Stimulated activated CD8-positive, alpha-beta memory T cell treated with anti-CD3 and anti-CD28 coated beads, Interleukin-15, amount 100 ng/mL, for 48 hours (primary cell): ENCODE measurements at places on chromosomes 3 and 15.
A peak's percentile ranks its signal among the peaks of the same experiment; 100 is the strongest.

- DNase-seq: no peak
Observed at GRCh38 chr15:64099379-64099778, 3.6 kb downstream of the SNX1 start.

GRCh38 chr3:108092501-108092900, 1.7 kb upstream of the CD47 start:
- no peak for DNase-seq

GRCh38 chr3:38468765-38469164, 15.1 kb downstream of the ACVR2B start:
- no peak for DNase-seq

DNA sequence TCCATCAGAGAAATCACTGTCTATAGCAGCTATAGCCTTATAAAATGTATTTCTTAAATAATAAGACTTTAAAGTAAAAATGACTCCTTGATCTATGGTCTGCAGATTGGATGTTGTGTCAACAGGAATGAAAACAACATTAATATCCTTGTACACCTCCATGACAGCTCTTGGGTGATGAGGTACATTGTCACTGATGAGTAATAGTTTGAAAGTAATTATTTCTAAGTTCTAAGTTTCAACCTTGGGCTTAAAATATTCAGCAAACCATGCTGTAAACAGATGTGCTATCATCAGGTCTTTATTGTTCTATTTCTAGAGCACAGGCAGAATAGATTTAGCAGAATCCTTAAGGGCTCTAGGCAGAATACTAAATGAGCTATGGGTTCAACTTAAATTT, 568.2 kb upstream of the BCHE start:
- no peak for DNase-seq

- DNase-seq: no peak
Observed at GRCh38 chr3:184031187-184031792, at the start of gene HTR3D. Gene HTR3D (plus strand): TSS chr3:184031742. CDS start chr3:184031742, 0 bp downstream.

- DNase-seq: no peak
Observed at GRCh38 chr3:171306631-171307030, 153.6 kb downstream of the TNIK start.

GRCh38 chr3:118587847-118588246, 446.8 kb downstream of the IGSF11 start:
- DNase-seq: no peak

DNA sequence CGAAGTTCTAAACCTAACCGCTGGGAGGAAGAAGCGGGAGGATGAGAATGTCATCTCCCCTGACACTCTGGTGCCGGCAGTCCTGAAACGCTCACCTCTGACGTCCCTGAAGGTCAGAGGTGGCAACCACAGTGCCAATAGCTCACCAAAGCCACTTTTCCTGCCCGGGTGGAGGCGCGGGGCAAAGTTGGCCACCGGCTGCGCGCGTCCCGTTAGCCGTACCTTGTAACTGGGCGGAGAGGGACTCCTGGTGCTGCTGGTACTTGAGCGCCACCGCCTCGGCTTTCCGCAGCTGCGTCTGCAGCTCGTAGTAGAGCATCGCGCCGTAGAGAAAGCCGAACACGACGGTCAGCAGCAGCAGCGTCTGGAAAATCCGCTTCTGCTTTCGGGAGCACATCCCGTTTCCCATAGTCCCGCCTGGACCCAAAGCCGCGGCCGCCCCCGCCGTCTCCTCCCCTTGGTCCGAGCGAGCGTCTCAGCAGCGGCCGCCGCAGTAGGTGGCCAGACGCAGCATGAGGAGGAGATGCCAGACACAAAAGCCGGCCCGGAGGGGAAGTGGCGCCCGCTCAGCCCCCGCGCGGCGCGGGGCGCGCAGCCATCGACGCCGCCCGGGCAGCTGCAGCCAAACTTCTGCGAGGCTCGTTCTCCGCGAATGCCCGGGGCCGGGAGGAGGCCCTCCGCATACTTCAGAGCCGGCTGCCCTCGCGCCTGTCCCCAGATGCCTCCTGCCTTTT, 680 bp downstream of the GOLIM4 start:
- DNase-seq: peak; percentile 39

DNA sequence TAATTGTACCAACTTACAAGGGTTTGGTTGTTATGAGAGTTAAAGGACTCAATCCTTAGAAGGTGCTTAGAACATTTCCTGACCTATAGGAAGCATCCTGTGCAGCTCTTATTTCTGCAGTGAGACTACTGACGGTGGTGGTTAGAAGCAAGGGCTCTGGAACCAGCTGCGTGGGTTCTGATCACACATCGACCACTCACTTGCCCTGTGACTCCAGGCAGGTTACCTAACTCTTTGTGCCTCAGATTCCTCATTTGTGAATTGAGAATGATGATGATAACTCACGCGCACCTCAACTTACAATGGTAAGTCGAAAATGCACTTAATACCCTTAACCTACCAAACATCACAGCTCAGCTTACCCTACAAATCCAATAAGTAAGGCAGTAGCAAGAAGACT, 80.7 kb upstream of the SPATA12 start:
- no peak for DNase-seq

GRCh38 chr3:194120789-194121770, 14.9 kb upstream of the HES1 start:
- DNase-seq: no peak

GRCh38 chr3:16834214-16834613, 50.5 kb upstream of the PLCL2 start:
- no peak for DNase-seq

DNA sequence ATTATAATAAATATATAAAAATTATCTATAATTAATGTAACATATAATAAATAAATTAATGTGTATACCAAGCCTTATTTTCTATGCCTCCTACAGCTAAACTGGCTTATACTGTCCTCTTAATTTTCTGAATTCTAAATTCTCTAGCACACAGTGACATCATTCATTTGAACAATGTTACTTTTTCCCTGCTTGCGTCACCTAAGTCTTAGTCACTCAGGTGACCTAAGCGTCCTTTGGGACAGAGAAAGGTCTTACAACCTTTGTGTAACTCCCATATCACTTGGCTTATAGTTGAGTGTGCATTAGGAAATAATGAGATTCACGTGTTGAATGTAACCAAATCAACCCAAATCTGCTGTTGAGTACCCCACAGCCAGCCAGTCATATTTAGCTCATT, 48.5 kb upstream of the KCNMB2 start:
- DNase-seq: no peak

- DNase-seq: no peak
Observed at GRCh38 chr3:71926616-71927015, 141.7 kb upstream of the PROK2 start.

DNA sequence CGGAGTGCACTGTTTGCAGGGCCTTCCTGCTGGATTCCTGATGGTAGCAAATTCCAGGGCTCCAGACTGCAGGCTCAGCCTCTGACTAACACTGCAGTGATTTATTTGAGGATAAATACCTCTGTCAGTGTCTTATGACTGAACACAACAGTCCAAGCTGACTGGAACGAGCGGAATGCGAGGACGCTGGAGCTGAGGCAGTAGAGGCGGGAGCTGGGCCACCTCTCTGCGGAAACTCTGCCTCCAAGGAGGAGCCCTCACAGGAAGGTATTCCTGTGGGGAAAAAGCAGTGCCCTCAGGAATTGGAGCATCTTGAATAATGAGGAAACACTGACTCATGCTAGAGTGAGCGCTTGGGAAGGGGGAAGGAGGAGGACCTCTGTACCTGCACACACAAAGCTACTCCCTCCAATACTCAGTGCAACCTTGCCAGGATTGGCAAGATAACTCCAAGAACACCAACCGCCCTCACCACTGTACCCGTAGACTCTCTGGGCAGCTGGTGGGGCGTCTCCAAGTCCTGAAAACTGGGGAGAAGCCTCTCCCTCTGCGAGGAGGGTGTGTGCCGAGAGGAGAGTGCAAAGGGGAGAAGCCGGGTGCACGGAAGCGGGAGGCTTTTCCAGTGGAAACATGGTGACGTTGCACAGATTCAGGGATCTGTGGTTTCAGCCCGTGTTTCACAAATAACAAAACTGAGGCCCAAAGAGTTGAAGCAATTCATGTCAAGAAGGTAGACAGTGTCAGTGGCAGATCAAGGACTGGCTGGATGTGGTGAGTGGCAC, 43.0 kb downstream of the VGLL4 start:
- DNase-seq: no peak
